Femur (tissue), 1 donor: ENCODE measurements at places on chromosomes 11 and 22.

- DNase-seq, result no peak
Measured at GRCh38 chr11:110935018-110935640, 222.9 kb upstream of the ARHGAP20 start.

GRCh38 chr11:97844016-97844415 lies 1176.7 kb upstream of the CNTN5 start:
- no peak for DNase-seq

DNA sequence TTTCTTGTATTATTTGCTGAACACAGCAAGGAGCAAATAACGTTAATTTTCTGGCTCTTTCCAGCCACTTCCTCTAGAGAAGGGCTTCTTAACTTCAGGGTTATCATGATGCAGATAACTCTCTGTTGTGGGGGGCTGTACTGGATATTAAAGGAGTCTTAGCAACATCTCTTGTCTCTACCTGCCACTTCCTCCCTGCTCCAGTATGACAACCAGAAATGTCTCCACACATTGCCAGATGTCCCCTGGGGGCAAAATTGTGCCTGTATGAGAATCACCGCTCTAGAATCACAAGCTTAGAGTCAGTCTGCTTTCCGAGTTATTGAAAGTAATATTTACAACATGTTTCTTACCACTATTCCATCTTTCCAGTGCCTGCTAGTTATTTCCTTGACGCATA lies 6.8 kb downstream of the JRKL start:
- no peak for DNase-seq

GRCh38 chr11:30816959-30817880 lies 231.1 kb upstream of the MPPED2 start:
- no peak for DNase-seq

DNA sequence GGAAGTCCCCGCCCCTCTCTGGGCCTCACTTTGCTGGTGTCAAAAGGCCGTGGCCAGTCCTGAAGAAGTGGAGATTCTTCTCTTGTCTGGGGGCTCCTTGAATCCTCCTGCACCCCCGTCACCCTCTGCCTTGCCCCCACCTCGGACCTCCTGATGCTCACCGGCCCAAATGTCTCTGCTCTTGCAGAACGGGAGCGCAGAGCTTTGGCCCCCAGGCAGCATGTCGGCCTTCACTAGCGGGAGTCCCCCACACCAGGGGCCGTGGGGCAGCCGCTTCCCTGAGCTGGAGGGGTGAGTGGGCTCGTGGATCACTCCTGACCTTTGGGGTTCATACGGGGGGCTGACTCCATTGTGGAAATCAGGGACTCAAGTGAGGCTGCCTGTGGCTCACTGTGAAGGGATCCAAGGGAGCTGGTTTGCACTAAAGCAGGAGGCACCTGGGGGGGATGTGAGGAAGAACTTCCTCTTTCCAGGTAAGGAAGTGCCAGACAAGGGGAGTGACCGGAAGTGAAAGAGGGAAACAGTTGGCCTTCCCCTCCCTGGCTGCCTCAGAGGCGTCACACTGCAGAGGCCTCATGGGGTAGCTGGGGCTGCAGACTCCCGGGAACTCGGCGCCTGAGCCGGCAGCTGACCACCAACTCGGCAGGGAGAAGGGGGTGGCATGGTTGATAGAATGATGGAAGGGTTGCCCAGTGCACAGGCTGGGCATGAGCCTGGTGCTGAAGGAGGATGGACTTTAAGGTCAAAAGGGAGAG lies 23.1 kb downstream of the CSF2RB start:
- no peak for DNase-seq

- no peak for DNase-seq
Measured at GRCh38 chr11:34899633-34900016, 16.6 kb downstream of the APIP start.

GRCh38 chr22:43396321-43396933 lies 15.4 kb upstream of the MPPED1 start:
- no peak for DNase-seq

GRCh38 chr11:134331354-134332188 lies at the start of gene GLB1L2:
GLB1L2 (plus strand) TSS chr11:134331988; CDS start chr11:134332062, 74 bp downstream.
- peak; percentile 75 for DNase-seq

DNA sequence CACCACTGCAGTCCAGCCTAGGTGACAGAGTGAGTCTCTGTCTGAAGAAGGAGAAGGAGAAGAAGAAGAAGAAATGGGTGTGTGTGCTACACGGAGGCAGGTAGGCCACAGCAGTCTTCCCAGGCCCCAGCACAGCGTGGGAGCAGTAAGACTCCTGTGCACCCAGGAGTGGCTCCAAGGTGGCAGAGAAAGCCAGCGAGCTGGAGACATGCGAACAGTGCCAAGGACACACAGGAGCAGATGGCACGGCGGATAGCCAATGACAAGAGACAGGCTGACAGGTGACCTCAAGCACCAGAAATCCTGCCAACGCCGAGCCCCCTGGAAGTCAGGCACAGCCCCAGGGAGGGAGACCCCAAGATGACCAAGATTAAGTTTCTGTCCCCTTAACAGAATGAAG lies 9.0 kb upstream of the SCGB1A1 start:
- no peak for DNase-seq
